A549 treated with RU486 at 1 μM for 4 hours (cell line): ENCODE measurements at places on chromosomes 5 and 9. TPM values are rescaled to one million over a fixed set of nuclear protein-coding genes. Genes with fewer than 3 reads are reported as not detected.

TRPM3 gene
- not detected in 5 replicates for total RNA-seq

DMRTA1 gene
- total RNA-seq: 0.82 to 1.1 TPM (median 0.84 TPM) in 5 replicates

IGIP gene
- 0.53 to 1.1 TPM (median 0.94 TPM) in 5 replicates for total RNA-seq

PSAT1 gene
- total RNA-seq: 141 to 194 TPM (median 178 TPM) in 5 replicates

NMUR2 gene
- total RNA-seq: 0.08 to 0.14 TPM in 2 of 5 replicates, not detected in the others

C9orf153 gene
- total RNA-seq: 0.23 to 0.43 TPM in 2 of 5 replicates, not detected in the others
